Gastroesophageal sphincter (tissue), 4 donors: ENCODE measurements at places on chromosomes 16 and 17. TPM values are rescaled to one million over a fixed set of nuclear protein-coding genes. Genes with fewer than 3 reads are reported as not detected.

EFCAB5 gene
- 0.27 TPM for total RNA-seq

GALK1 gene
- 13.7 TPM for total RNA-seq

CACNG1 gene
- total RNA-seq = not detected

SLC12A3 gene
- total RNA-seq = not detected

RGS11 gene
- total RNA-seq = 3.0 TPM

PRDM7 gene
- total RNA-seq = not detected

HES7 gene
- total RNA-seq = not detected

MED13 gene
- 56.4 TPM for total RNA-seq

PIRT gene
- total RNA-seq = 0.19 TPM

KRT33A gene
- total RNA-seq = not detected

KRT15 gene
- total RNA-seq = 1.6 TPM

AANAT gene
- not detected for total RNA-seq

JMJD6 gene
- 39.0 TPM for total RNA-seq

PKMYT1 gene
- total RNA-seq = not detected

DNAH9 gene
- total RNA-seq = 0.15 TPM

GPR179 gene
- total RNA-seq = not detected

TSNAXIP1 gene
- 1.7 TPM for total RNA-seq

KRT39 gene
- not detected for total RNA-seq

ABCC12 gene
- total RNA-seq = not detected

RPA1 gene
- 22.0 TPM for total RNA-seq

TBC1D3H gene
- not detected for total RNA-seq

KRT13 gene
- 138 TPM for total RNA-seq

KDM8 gene
- 12.0 TPM for total RNA-seq

CPHXL2 gene
- total RNA-seq = not detected

SLC47A1 gene
- total RNA-seq = 0.72 TPM

DPEP1 gene
- not detected for total RNA-seq

DNAH2 gene
- 0.31 TPM for total RNA-seq

GUCY2D gene
- total RNA-seq = not detected
